ENCODE measurements at places on chromosomes 1 and 21.

GRCh38 chr1:172972258-172972657 is 78.5 kb downstream of the TNFSF18 start:
- no peak for DNase-seq

- no peak for DNase-seq
Observed at GRCh38 chr1:208781391-208782045, 537.3 kb upstream of the PLXNA2 start.

- DNase-seq: peak; percentile 63
Observed at GRCh38 chr1:234309598-234310459, 63.4 kb upstream of the COA6 start.

DNA sequence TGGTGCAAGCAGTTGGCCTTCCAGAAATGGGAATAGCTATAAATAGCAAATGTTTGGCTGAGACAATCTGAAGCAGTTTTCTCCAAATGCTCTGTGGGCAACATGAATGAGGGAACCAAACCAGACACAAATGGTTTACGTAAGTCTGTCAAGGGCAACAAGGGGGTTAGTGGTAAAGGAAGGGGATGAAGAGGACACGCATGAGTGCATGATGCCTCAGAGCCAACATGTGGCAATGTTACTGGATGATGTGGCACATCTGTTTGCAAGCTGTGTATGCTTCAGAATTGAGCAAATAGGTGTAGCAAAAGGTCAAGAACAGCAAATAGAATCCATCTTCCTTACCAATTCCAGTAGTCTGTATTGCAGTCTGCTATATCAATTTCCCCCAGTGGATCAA is 76.3 kb upstream of the LMO4 start:
- no peak for DNase-seq

GRCh38 chr21:41397471-41397891 is 28.6 kb upstream of the MX1 start:
- no peak for DNase-seq

GRCh38 chr21:31509194-31510017 is 150.1 kb upstream of the SOD1 start:
- DNase-seq: peak; percentile 37

DNA sequence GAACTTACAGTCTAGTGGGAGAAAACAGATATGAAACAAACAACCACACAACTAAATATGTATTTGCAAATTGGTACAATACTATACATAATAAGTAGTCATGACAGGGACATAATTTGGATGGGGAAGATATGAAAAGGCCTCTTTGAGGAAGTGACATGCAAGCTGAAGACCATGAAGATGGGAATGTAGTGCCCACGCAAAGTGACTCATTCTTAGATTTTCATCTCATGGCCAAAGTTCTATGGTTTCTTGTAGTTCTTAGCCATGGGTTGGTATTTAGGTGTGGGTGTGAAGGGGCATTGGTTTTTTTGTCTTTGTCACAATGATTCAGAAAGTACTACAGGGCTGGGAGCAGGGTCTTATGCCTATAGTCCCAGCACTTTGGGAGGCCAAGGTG is 105.4 kb upstream of the FAM78B start:
- DNase-seq: no peak

GRCh38 chr1:183989078-183989577 is 48.4 kb downstream of the COLGALT2 start:
- no peak for DNase-seq

GRCh38 chr1:159141584-159142390 is 29.6 kb upstream of the CADM3 start:
- DNase-seq: no peak

DNA sequence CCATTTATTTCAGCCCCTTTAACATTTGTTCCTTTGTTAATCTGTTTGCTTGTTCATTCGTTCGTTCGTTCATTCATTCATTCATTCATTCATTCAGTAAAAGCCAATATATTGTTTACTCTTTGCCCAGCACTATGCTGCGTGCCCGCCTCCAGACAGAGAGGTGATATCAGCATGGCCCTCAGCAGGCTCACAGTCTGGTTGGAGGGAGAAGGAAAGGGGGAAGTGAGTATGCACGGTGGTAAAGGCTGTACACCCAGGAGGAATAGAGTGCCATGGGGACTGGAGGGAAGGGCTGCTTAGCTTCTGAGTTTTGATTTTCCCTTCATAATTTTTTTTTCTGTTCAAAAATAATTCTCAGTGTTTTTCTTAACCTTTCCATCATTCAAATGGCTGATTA is 144.7 kb downstream of the NOS1AP start:
- no peak for DNase-seq

Data from T-cell (primary cell).